ENCODE measurements at places on chromosomes 1 and 21. TPM values are rescaled to one million over a fixed set of nuclear protein-coding genes. Genes with fewer than 3 reads are reported as not detected.

GRCh38 chr1:97350241-97350640 lies 570.6 kb downstream of the DPYD start:
- DNase-seq = no peak

DNA sequence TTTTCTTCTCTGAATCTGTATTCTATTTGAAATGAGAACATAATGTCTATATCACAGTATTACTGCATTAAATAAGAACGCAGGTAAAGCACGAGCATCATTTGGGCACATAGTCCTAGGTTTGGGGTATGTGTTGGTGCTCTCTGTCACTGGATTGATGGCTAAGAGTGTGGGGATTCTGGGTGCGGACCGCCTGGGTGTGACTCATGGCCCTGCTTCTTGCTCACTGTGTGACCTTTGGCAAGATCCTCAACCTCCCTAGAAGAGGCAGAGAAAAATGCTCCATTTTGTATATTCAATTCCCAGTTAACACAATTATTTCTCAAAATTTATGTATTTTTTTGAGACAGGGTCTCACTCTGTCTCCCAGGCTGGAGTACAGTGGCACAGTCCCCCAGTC lies 99.7 kb downstream of the LAMC2 start:
- no peak for DNase-seq

- DNase-seq = no peak
Measured at GRCh38 chr1:235923466-235924021, 56.8 kb upstream of the LYST start.

- peak; percentile 14 for DNase-seq
Measured at GRCh38 chr1:183635099-183635605, 431 bp downstream of the ARPC5 start.

Gene MRPL39
- 27.1 TPM for total RNA-seq

All from gastrocnemius medialis (tissue), 4 donors.